ENCODE measurements at places on chromosomes 1 and 21. TPM values are rescaled to one million over a fixed set of nuclear protein-coding genes. Genes with fewer than 3 reads are reported as not detected.

The AMY2A gene
- total RNA-seq, result not detected

The GNG12 gene
- total RNA-seq, result 14.8 TPM

The CD1C gene
- total RNA-seq, result 253 TPM

GRCh38 chr1:204448344-204448964 is 36.8 kb upstream of the PPP1R15B start:
- peaks cover 80% of the 10 kb centered on the region for H3K36me3 ChIP-seq
- H3K4me1 ChIP-seq, result no peaks in the 10 kb centered on the region
- no peak overlapping the region for H3K4me3 ChIP-seq
- no peak overlapping the region for H3K27ac ChIP-seq

DNA sequence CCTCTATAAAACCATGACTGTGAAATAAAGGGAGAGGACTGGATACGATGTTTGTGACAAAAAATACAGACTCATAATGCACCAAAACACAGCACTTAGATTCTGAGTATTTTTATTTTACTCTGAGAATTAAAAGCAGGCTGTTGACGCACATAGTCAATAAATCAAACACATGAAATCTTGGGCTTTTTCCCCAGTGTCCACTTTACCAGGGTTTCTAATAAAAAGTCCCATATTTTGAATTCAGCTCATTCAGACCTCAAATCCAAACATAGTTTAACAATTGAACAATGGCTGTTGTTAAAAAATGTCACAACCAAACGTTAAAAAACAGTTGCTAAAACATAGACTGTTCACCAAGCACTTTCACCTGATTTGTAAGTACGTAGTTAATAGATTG is 553.4 kb downstream of the LTN1 start:
- H3K27me3 ChIP-seq, result no peaks in the 10 kb centered on the region
- no peaks in the 10 kb centered on the region for H3K4me1 ChIP-seq
- no peaks in the 10 kb centered on the region for H3K36me3 ChIP-seq
- H3K27ac ChIP-seq, result no peak overlapping the region

- no peak overlapping the region for H3K27ac ChIP-seq
- H3K4me3 ChIP-seq, result no peak overlapping the region
- DNase-seq, result no peak
- H3K36me3 ChIP-seq, result no peaks in the 10 kb centered on the region
- H3K4me1 ChIP-seq, result peaks cover 9% of the 10 kb centered on the region
These were observed 52.3 kb upstream of the DPH5 start for GRCh38 chr1:101077849-101078248.

DNA sequence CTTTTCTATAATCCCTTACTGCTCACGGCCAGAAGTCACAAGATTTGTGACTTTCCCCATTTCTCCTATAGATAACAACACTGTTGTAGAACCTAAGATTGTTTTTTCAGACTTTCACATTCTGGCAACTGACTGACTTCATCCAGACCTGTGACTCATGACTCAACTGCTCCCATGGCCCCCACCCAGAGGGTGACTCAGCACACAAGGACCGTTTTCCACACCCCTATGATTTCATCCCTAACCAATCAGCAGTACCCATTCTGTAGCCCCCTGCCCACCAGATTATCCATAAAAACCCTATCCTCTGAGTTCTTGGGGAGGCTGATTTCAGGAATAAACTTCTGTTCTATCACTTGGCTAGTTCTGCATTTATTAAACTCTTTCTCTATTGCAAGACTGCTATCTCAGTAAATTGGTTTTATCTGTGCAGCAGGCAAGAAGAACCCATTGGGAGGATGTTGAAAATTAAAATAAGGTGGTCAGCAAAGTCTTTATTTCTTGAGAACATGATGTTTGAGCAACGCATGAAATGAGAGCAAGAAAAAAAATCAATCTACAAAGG is 79.7 kb downstream of the NGF start:
- H3K27me3 ChIP-seq, result no peaks in the 10 kb centered on the region
- no peaks in the 10 kb centered on the region for H3K36me3 ChIP-seq
- no peak overlapping the region for H3K27ac ChIP-seq

GRCh38 chr1:206439205-206439604 is 31.1 kb upstream of the IKBKE start:
- no peak overlapping the region for H3K4me3 ChIP-seq
- H3K36me3 ChIP-seq, result peaks cover 43% of the 10 kb centered on the region
- DNase-seq, result no peak
- no peak overlapping the region for H3K27ac ChIP-seq
- H3K27me3 ChIP-seq, result no peaks in the 10 kb centered on the region

- H3K36me3 ChIP-seq, result peaks cover 10% of the 10 kb centered on the region
- no peak overlapping the region for H3K4me3 ChIP-seq
- peak overlapping the region; percentile 36 for H3K27ac ChIP-seq
- no peak for DNase-seq
- H3K4me1 ChIP-seq, result peaks cover 22% of the 10 kb centered on the region
These were observed 45.7 kb downstream of the CAPZB start for GRCh38 chr1:19439464-19440171.

- peak; percentile 66 for DNase-seq
- no peaks in the 10 kb centered on the region for H3K4me1 ChIP-seq
- no peak overlapping the region for H3K4me3 ChIP-seq
- H3K36me3 ChIP-seq, result peaks cover 4% of the 10 kb centered on the region
- H3K27me3 ChIP-seq, result no peaks in the 10 kb centered on the region
- H3K27ac ChIP-seq, result no peak overlapping the region
These were observed 6.6 kb upstream of the NUP133 start for GRCh38 chr1:229514578-229515275.

DNA sequence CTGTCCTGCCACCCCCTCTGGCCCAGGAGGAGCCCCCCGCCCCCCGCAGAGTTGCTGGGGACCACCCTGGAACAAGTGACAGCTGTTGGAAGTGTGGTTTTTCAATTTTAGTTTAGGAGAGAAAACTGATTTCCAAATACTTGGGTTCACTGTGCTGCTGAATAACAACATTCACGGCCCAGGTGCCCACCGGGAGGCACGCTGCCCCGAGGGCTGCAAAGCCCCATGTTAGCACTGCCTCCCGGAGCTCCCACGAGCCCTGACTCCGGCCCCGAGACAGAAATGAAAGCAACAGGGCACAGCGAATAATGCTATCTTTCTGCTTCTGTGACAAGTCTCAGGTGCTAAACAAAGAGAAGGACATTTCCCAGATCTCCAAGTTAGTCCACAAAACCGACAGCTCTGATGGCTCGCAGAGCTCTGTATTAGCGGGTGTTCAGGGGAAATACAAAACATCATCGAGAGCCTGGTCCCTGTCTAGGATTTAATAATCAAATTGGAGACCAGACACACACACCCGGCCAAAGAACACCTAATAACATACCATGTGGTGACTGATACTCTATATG is 451.5 kb downstream of the KIF26B start:
- no peaks in the 10 kb centered on the region for H3K36me3 ChIP-seq
- H3K27ac ChIP-seq, result no peak overlapping the region
- DNase-seq, result no peak

Measured in thymus (tissue), 14 donors.